CD4-positive, alpha-beta T cell treated with Interleukin-2 at 100 ng/mL for 4 hours (primary cell): ENCODE measurements at places on chromosomes 6 and 20.
A peak's percentile ranks its signal among the peaks of the same experiment; 100 is the strongest.

DNA sequence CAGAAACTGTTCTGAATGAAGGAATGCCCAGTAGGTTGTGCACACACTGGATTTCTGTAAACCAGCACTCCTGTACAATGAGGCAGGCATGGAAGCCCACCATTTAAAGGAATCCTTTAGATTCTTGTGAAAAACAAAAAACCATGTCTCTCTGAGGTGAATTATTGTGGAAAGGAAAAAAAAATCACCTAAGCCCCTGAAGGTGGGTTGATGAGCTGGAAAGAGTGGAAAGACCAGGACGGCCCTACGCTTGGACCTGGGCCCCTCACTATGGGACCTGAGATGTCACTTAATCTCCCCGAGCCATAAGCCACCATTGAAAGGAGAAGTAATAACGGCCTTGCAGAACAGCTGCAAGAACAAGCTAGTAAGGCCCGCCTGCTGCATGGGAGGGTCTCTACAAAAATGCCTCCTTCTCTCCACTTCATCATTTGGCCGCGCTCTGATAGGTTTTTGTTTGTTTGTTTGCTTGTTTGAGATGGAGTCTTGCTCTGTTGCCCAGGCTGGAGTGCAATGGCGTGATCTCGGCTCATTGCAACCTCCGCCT is 68.8 kb downstream of the RAB44 start:
- DNase-seq: no peak

DNA sequence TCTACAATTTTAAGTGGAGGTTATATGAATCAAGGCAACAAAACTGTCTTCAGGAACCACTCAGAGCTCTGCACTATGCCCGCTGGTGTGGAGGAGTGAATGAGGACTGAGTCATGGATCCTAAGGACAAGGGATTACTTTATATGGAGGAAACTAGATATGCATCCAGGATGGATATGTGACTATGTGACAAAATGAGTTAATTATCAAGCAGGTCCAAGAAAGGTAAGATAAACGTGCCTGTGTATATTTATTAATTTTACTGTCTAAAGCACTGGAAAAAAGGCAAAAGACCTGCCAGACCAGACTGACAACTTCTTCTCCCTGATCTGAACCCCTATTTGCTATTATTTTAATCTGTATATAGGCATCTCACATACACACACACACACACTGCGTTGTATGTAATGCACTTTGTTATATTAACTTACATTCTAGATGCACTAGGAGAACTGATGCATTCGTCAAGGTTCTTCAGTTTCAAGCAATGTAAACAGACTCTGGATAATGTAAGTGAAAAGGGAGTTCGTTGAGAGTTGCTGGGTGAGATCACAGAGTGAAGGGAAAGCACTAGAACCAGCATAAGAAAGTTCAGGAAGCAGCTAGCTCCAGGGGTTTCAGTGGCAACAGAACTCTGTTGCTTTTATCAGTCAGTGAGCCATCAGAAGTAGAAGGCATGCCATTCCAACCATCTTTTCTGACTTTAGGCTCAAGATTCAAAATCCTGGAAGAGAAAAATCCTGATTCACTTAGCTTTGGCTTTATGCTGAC is 26.4 kb upstream of the ADGRG6 start:
- DNase-seq: no peak

GRCh38 chr6:122651604-122652003 is 41.4 kb downstream of the PKIB start:
- DNase-seq: no peak

GRCh38 chr6:149492798-149493343 is 8.1 kb upstream of the ZC3H12D start:
- peak; percentile 56 for DNase-seq

GRCh38 chr20:7629880-7630279 is 310.4 kb downstream of the HAO1 start:
- no peak for DNase-seq

DNA sequence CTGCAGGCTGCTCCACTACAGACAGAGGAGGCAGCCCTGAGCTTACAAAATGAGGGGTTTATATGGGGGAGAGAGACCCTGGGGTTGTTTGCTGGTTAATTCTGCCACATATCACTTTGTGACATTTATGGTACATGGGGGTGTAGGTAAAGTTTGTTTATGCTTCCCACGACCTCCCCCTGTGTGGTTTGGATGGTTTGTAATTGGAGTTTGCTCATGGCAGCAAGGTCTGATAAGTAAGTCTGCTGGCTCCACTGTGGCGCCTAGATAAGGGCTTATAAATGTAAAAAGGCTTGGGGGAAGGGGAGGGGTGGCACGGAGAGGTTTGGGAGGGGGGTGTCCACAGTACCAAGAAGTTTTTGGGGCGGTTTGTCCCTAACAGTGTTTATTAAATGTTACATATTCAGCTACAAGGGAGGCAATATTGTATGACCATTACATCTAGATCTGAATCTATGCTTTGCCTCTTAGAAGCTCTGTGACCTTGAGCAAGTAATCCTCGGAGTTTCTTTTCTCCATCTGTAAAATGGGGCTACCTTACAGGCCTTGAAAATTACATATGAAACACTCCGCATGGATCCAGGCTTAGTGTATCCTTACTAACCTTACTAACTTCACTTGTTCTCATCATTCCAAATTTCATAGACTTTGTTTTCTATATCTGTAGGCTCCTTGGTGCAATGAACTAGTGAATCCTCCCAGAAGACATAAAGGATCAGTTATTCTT is 204.8 kb upstream of the NOX3 start:
- no peak for DNase-seq

GRCh38 chr6:7108964-7109836 is 1.4 kb downstream of the RREB1 start:
- peak; percentile 31 for DNase-seq

DNA sequence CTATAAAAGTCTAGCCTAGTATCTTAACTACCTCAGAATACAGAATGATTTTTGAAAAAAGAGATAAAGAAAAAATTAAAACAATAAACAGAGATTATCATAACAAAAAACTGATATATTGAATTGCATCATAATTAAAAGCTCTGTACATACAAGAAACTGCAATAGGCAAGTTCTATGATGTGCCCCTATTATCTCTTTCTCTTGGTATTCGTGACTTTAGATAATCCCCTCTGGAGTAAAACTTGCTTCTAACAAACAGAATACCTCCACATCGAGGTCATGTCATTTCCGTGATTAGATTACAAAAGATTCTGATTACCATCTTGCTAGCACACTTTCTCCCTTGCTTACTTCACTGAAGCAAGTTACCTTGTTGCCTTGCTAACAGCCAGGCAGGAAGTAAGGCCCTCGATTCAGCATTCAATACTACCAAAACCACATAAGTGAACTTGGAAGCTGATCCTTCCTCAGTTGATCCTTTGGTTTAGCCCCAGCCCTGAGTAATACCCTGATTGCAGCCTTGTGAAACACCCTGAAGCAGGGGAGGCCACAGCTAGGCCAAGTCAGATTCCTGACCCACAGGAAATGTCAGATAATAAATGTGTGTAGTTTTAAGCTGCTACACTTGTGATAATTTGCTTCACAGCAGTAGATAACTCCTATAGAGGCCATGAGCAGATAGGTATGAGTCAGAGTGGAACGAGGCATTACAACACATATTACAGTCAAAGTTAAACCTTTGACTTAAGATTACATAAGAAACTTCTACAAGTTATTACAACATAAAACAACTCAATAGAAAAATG is 53.7 kb upstream of the TMX4 start:
- peak; percentile 15 for DNase-seq

DNA sequence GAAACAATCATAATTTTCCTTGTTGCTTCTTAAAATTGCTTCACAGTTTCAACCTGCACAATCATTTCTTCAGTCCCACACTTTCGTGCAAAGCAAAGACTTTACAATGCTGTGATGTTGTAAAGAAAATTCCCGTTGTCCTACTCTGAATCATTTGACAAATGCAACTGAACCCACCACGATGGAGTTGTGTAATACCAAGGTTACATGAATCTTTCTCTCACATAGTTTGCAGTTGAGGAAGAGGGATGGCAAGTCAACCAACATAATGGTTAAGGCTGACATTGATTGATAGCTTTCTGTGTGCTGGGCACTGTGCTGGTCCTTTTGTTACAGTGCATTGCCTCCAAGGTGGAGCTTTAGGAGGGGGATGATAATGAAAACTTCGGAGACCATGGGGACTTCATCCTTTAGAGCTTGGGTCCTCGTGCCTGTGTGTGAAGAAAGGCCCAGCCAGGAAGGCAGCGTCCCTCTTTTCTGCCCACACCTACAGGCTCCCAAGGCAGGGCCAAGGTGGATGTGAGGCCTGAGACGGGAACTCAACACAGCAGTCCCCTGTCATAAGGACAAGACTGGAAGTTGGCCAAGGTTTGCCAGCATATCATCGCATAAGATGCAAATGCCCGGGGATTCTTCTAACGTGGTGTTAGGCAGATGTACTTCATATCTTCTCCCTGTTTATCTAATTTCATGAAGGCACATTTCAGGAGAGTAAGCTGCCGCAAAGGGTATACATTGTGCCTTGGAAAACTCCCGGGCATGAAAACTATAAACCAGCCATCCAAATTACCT is 96.9 kb downstream of the LY86 start:
- no peak for DNase-seq

GRCh38 chr20:23509247-23509913 is 18.5 kb downstream of the CST8 start:
- DNase-seq: no peak
